ENCODE measurements at places on chromosomes 5 and 9.

DNA sequence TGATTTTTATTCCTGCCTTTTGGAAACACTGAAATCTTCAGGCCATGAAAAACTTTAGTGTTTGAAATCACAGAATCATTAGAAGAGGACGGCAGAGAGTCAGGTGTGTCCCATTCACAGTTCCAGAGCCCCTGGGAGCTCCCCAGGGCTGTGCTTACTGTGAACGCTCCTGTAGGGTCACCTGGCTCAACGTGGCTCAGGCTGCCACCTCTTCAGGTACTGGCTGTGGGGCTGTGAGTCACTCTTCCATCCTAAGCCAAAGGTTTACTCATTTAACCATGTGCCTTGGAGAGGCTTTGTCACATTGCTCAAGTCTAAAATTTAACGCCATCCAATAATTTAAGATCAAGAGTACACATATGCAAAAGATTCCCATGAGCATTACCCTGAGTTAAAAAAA is 50.2 kb upstream of the FSTL4 start:
- DNase-seq = no peak

DNA sequence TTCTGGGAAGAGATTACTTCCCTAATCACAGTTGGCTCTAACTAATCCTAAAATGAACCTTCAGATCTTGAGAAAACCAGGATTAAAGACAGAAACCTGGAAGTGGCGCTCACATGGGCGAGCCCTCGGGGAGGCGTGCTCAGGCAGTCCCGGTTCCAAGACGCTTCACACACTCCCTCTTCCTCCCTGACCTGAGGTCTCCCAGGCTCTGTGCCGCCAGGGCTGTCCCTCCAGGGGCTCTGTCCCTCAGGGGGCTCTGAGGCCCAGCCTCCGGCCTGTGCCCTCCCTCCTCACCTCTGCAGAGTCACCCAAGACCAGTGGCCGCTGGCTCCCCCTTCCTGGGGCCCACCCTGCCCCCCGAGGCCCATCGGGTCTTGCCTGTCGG is 10.2 kb downstream of the SLC9A3 start:
- no peak for DNase-seq

DNA sequence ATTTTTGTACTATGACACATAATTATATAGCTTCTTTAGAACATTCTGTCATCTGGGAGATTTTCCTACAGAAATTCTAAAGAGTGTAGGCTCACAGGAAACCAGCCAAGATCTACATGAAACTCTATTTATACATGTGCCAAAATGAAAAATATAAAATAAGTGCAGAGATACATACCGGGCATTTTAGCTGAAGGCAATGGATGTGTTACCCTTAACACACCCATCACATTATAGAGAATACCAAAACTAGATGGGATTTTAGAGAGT is 125.9 kb downstream of the TRIM32 start:
- no peak for DNase-seq

GRCh38 chr9:128626181-128626580 is 30.5 kb downstream of the DYNC2I2 start:
- no peak for DNase-seq

DNA sequence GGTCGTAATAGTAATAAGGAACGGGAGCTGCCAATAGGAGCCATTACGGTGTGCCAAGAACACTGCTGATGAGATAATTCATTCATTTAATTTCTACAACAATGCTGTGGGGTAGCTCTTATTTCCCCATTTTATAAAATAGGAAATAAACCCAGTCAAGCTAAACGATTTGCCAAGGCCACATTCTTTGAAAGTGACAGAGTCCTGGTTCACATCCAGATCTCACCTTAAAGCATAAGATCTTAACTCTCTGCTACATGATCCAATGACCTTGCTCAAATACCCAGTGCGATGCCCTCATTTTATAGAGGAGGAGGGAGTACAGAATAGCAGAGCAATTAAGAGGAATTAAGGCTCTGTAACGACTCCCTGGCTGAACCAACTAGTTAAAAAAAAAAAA is 5.0 kb downstream of the PDE6A start:
- peak; percentile 29 for DNase-seq

DNA sequence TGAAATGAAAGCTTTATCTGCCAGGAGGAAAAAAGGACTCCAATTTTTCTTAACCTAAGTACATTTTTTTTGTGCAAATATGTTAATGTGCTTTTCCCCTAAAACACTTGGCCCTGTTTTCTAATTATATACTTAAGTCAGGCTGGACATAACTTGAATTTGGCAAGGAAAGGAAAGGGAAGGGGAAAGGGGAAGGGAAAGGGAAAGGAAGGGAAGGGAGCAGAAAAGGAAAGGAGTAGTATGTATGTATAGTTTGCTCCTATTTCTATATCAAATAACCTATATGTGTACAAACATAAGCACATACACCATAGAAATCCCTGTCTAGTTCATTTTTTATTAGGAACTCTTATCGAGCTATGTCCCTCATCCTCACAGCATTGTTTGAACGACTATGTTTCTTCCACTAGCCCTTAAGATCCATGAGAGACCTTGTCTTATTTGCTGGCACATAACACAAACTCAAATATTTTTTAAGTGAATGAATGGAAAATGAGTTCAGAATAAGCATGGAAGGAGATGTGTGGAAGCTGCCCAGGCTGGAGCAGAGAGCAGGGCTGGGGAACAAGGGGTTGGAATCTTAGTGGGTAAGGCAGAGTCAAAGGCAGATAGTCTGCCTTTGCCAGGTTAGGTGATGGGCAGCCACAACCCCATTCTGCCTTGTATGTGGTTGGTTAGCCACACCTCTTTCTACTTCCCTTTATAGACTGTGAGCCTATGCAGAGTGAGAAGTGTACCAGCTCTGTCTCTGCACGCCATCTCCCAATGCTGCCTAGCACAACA is 70.0 kb downstream of the KLHL3 start:
- peak; percentile 62 for DNase-seq

DNA sequence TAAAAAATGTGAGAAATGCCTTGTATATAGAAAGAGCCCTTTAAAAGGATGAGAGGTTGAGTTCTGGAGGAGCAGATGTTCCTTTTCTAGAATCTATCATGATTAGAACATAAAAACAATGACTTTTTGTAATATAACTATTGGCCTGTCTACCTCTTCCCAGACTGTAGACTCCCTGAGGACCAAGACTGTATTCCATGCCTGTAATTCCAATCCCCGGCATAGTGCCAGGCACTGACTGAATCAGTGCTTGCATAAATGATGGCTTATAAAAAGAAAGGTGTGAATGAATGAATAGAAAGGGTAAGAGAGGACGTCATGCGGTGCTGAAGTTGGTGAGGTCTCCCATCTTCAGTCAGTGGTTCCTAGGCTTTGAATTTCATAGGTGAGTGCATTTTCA is 92.6 kb upstream of the GDNF start:
- DNase-seq = no peak

- peak; percentile 6 for DNase-seq
Observed at GRCh38 chr5:179905161-179905560, 2.5 kb downstream of the TBC1D9B start.

GRCh38 chr5:72628771-72629371 is 121.7 kb upstream of the ZNF366 start:
- no peak for DNase-seq

GRCh38 chr9:120399940-120400339 is 180.0 kb downstream of the CDK5RAP2 start:
- DNase-seq = no peak

DNA sequence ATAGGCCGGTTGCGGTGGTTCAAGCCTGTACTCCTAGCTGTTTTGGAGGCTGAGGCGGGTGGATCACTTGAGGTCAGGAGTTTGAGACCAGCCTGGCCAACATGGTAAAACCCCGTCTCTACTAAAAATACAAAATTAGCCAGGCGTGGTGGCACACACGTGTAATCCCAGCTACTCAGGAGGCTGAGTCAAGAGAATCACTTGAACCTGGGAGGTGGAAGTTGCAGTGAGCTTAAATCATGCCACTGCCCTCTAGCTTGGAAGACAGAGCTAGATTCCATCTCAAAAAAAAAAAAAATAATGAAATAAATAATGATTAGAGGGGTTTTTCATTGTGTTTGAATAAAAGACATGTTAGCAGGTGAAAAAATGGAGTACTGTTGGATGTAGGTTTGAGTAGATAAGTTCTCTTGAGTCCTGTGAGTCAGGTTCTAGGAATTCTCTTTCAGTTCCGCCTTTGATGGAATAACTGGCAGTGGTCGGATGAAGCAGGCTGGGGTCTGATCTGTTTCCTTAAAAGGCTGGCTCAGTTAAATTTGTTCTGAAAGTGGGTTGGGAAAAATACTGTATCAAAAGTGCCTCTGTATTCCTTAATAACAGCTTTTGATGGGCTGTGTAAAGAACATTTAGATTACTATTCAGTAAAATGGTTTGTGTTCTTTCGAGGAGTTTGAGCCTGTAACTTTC is 73.2 kb downstream of the AOPEP start:
- DNase-seq = no peak

DNA sequence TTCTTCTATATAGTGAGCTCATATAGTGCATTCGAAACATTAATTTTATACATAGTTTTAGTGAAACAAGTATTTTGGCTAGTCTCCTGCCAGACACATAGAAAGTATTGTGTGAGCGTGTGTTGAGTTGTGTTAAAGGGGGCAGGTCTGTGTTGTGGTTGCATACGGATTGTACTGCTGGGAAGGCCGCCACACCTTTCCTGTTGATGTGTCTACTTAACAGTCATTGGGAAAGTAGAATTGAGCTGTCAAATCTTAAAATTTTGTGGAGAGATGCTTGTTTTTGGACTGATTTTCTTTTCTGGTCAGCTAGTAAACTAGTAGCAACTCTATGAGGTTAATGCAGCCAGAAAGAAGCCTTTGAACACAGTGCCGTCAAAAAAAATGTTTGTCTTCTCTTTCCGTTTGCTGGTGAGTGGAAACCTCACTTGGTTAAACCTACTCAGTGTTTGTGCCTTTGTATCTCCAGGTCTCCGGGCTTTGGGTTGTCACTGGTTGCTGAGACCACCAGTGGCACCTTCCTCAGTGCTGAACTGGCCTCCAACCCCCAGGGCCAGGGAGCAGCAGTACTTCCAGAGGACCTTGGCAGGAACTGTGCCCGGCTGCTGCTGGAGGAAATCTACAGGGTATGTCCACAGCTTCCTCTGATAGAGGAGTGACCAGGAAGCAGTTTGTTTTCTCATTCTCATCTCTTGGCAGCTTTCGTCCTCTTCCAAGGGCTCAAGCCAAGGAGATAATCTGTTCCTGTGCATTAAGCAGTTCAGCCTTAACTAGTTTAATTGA is 51.5 kb downstream of the RCL1 start:
- DNase-seq = no peak

- DNase-seq = no peak
Observed at GRCh38 chr5:93782978-93783377, 41.6 kb upstream of the POU5F2 start.

DNA sequence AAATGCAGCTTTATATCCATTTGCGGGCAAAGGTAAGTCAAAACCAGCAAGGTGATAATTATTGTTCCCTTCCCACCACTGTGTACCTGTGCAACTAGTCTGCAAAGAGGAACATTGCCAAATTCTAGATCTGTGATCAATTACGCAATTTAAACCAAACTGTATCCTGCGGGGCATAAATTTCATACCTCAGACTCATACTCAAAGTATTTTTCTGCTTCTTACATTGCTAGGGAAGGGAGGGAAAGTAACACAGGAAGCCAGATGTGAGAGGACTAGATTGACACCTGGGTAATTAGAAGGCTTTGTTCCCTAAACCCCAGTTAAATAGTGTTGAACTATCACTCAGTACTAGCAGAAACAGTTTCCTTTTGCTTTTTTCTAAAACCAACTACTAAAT is 240.2 kb upstream of the ZNF608 start:
- no peak for DNase-seq

GRCh38 chr5:139253115-139253514 is 40.4 kb upstream of the MATR3 start:
- DNase-seq = no peak

DNA sequence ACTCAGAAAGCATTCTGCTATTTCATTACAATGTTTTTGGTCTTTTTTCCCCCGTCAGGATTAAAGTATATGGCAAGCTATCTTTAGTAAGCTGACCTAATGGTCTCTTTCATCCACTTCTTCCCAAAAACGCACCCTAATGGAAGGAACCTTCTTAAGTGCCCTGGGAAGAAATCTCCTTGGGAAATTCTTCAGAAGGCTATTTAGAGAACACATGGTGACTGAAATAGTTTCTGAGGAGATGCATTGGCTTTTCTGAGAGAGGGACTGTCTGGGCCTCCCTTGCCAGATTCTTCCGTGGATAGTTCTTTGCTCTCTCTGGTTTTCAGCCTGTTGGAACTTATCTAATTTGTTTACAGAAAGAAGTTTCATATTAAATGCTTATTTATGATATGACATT is 524.1 kb upstream of the MEF2C start:
- no peak for DNase-seq

GRCh38 chr9:130680836-130681768 is 12.5 kb upstream of the EXOSC2 start:
- DNase-seq = peak; percentile 79

DNA sequence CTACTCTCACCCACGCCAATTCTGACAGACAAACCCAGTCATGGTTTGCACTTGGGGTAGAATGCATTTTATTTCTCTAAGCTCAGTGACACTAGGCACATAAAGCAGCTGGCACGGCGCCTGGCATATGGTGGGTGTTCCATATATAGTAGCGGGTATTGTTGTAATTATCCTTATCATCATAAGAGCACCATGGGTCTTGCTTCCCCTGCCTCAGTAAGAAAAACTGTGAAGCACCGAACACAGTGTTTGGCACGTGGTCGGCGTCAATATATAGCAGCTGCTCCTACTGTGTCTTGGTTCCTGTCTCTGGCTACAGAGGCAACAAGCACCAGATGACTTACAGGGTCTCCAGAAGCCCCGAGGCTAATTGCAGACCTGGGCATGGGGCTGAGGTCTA is 194.1 kb upstream of the PANK3 start:
- DNase-seq = no peak

DNA sequence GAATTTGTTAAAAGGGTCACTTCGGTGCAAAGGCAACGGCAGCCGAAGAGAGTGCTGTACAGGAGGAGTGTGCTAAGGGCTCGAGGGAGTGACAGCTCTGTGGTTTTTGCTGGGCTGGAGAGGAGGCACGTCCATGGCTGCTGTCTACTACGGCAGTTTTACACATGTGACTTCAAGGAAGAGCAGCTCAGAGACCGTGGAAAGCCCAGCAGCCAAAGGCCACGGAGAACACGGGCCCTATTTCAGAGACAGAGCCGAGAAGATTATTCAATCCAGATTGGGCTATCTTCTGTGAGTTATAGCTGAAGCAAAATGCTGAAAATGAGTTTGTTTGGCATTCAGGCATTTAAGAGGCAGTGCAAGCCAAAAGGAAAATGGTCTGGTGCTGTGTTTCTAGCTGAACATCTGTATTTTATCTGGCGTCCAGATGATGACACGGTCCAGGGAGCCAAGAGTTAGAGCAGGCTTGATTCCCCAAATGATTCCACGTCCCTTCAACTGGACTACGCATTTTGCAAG is 96.4 kb downstream of the RFK start:
- no peak for DNase-seq

Data from AML-193 (cell line).